IPS DF 19.7 (cell line): ENCODE measurements at places on chromosomes 5 and 9.

DNA sequence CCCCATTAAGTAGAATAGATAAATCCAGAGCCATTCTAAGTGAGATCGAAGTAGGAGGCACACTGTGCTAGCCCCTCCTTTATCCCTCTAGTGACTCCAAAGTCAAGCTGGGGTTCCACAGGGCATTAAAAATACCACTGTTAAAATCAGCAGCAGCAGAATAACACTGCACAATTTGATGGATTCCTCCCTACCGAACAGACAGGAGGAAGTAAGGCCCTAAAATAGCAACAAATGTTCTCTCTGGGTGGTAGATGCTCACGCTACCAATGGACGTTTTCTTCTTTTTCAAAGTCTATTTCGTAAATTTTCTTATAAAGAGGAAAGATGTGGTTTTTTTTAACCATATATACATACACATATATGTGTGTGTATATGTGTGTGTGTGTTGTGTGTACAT is 54.4 kb downstream of the FBXW11 start:
- DNase-seq: no peak

- no peak for DNase-seq
Measured at GRCh38 chr5:139051392-139051791, 146.8 kb downstream of the SIL1 start.

DNA sequence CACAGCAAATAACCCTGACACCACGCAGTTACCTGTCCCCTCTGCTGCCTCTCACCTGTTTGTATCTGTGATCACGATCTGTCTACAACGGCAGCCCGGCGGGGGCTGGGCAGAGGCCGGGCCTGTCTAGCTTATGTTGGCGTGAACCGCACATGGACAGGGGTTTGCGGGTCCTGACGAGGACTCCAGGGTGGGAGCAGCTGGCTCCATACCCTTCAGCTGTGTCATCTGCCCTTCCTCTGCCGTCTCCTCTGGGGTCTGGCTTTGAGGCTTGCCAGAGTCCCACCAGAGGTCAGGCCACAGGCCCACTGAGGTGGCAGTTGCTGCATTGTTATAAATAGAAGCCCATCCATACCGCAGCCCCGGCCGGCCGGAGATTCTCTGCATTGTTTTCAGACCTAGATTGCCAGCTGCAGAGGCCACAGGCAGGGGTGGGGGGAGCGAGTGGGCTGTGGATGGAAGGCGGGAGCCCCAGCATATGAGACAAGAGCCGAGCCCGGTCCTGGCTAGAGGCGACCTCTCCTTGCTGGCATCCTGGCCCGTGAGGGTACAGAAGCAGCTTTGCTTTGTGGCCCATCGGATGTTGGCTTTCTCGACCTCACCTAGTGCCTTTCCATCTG is 37.8 kb downstream of the FAM78A start:
- no peak for DNase-seq

GRCh38 chr5:127061956-127062355 is 11.3 kb downstream of the C5orf63 start:
- no peak for DNase-seq

DNA sequence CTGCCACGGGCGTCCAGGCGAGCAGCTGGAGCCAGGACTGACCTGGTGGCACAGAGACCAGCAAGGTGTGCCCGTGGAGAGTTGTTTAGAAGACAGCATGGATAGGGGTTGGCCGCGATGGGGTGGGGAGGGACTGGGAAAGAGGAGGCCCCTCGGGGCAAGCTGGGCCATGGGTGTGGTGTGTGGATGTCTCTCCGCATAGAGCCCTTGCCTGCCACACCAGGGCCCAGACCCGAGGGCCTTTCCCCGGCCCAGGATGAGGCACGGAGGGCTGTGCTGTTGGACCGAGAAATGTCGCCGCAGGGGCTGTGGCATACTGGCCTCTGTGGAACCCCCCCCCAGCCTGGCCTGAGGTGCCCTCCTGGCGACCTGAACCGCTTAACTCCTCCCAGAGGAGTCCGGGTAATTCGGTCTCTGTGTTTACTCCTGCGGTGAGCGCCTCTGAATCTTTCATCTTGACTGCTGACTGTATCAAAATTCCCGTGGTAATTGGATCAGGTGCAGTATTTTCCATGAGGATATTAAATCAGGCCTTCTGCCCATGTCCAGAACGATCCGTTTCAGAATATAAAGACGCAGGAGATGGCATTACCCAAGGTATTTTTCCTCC is 22.5 kb upstream of the LAMC3 start:
- no peak for DNase-seq

GRCh38 chr5:138875552-138875875 is 379 bp upstream of the LRRTM2 start:
- no peak for DNase-seq

DNA sequence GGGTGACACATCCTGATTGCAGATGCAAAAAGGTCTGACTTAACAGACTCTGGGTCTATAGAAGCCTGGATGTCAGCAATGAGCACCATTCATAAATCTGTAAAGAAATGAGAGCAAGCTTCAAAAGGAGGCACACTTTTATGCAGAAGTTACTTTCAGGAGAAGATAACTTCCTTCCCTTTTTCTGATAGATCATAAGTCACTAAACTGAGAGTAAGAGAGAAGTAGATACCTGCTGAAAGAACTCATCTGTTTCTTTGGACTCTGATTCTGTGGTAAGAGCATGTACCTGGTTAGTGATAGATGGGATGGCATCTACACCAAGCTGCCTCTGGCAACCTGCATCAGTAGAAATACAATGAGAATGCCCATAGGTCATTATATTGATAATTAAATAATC is 525.6 kb downstream of the CETN3 start:
- no peak for DNase-seq

DNA sequence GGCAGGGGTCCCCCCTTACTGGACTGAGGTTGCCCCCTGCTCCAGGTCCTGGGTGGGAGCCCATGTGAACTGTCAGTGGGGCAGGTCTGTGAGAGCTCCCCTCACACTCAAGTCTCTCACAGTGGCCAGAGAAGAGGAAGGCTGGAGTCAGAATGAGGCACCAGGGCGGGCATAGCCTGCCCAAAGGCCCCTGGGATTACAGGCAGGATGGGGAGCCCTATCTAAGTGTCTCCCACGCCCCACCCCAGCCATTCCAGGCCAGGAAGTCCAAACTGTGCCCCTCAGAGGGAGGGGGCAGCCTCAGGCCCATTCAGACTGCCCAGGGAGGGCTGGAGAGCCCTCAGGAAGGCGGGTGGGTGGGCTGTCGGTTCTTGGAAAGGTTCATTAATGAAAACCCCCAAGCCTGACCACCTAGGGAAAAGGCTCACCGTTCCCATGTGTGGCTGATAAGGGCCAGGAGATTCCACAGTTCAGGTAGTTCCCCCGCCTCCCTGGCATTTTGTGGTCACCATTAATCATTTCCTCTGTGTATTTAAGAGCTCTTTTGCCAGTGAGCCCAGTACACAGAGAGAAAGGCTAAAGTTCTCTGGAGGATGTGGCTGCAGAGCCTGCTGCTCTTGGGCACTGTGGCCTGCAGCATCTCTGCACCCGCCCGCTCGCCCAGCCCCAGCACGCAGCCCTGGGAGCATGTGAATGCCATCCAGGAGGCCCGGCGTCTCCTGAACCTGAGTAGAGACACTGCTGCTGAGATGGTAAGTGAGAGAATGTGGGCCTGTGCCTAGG is at the start of gene CSF2:
Gene CSF2, plus strand, starts transcription at position 559 of the 783 bp plus-strand sequence. Its CDS starts 35 bp downstream, at position 594.
- DNase-seq: no peak

- DNase-seq: no peak
Measured at GRCh38 chr9:35105571-35106342, 2.8 kb upstream of the STOML2 start.

- DNase-seq: no peak
Measured at GRCh38 chr9:131826966-131827525, 87.2 kb upstream of the RAPGEF1 start.

GRCh38 chr9:21817176-21817575 is 14.7 kb downstream of the MTAP start:
- no peak for DNase-seq

DNA sequence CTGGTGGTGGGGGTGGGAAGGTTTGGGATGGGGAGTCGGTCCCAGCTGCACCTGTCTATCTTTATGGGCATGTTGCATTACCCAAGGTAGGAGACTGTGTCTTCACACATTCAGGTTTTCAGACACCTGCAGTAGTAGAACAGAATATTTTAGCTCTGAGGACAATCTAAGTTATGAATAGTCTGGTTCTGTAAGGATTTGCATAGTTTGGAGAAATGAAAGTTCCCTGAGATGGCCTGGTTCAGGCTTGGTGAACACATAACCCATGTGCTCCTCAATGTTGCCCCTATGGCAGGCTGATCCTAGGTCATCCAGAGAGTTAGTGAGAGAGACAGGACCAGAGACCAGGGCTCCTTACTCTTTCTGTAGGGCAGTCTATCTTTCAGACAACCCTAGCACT is 20.7 kb downstream of the TNFSF8 start:
- no peak for DNase-seq

DNA sequence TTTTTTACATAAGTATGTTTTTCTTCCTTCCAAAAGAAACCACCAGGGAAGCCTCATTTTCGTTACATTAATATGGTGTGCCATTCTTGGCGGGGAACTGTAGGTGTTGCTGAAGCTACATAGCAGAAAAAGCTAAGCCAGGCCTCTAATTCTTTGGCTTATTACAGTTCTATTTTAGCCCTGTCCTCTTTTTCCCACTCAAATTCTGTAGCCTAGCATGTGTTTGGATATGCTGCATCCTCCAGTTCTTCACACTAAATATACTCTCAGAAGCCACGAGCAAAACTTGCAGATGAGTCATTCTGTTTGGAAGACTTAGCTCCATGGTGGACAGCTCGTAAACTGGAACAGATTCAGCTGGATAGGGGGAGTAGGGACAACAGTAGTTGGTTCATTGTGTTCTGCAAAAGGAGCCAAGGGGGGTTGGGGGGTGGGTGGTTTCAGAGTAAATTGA is 369.4 kb downstream of the TMEM161B start:
- DNase-seq: no peak

DNA sequence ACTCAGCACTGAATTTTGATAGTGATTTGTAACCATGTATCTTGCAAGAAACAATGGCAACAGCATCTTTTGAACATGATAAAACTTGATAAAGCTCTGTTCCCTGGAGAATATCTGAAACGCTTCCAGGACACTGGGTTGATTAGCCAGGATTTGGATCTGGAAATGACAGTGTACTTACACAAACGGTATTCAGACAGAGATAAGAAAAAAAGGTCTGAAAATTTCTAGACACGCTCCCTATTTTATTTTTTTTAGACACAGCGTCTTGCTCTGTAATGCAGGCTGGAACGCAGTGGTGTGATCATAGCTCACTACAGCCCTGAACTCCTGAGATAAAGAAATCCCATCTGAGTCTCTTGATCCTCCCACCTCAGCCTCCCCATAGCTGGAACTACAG is 109.0 kb downstream of the GNAQ start:
- DNase-seq: no peak

DNA sequence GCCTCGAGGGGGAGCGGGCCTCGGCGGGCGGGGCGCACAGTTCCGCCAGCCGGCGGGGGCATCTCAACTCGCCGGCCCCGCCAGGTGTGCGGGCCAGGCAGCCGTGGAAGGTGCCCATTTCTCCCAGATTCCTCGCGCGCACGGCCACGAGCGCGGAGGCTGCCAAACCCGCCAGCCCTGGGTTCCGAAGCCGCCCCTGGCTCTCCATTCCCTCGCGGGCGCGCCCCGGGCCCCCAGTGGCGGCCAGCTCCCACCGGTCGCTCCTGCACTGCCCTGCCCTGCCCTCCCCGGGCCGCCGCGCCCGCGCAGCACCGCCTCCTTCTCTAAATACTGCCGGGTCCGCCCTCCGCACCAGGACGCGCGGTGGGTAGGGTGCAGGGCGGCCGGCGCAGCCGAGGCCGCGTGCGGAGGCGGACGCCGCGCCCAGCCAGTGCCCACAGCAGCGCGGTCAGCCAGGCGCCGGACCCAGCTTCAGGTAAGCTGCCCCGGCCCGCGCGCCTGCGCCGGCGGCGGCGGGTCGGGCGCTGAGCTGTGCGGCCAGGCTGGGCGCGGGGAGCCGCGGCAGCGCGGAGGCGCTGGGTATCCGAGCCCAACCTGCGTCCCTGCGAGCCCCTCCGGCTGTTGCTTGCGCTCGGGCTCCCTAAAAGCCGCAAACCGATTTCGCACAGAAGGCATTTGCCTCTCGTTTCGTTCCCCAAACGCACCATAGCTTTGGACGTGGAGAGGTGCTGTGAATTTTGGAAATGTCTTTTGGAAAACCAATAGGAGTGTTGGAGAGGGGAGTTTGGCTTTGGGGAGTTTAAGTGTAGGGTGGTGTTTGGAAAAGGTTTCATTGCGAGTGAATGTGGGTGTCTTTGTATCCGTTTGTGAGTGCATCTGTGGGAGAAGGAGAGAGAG is at the start of gene TMEM171:
Gene TMEM171, plus strand, starts transcription at position 354 of the 897 bp plus-strand sequence. CDS start 2,799 bp downstream, outside the sequence.
- DNase-seq: no peak

DNA sequence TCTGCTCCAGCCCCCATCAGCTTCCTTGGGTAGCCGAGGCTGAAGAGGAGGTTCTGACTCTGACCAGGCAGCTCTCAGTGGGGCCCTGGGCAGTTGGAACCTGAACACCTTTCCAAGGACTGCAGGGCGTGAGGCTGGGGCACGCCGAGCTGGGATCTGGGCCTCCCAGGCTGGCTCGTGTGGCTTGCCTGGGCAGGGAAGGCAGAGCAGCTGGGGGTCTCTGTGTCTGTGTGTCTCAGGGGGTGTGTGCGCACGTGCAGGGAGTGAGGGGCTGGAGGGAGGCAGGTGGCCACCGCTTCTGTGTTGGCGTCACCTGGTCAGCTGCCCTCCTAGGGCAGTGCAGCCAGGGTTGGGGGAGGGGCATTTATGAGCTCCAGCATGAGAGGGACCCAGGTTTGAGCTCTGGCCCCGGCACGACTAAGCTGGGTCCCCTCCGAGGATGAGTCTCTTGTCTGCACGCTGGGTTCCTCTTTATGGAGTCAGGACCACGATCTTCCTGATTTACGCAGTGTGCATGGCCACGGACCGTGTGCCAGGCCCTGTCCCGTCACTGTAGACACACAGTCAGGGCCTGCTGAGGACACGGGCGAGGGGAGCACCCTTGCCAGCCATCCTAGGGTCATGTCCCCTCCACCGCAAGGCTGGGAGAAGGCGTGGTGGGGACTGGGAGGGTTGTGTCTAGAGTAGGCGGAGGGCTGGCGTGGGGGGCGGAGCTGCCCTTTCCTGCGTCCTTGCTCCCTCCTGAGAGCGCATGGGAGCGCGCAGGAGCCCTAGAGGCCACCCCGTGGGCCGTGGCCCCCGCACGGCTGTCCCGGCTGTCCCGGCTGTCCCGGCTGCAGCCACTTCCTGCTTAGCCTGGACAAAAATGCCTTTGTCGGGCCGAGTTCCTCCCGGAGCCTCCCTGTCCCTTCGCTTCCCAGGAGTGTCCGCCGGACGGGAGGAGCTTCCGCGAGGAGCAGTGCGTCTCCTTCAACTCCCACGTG is 4.6 kb downstream of the ADAMTSL2 start:
- DNase-seq: no peak

GRCh38 chr5:145856285-145856818 is 16.5 kb downstream of the GRXCR2 start:
- DNase-seq: peak; percentile 68
